ENCODE measurements at places on chromosomes 11 and 22.

- no peak for DNase-seq
- no peaks in the 10 kb centered on the region for H3K36me3 ChIP-seq
- no peak overlapping the region for H3K27ac ChIP-seq
- H3K27me3 ChIP-seq = peaks cover 7% of the 10 kb centered on the region
- no peak overlapping the region for H3K4me3 ChIP-seq
Observed at GRCh38 chr11:12212174-12212820, 101.9 kb downstream of the MICAL2 start.

GRCh38 chr11:126978165-126978564 lies 22.4 kb downstream of the KIRREL3 start:
- H3K36me3 ChIP-seq = no peaks in the 10 kb centered on the region
- no peak for DNase-seq
- H3K27ac ChIP-seq = no peak overlapping the region
- no peak overlapping the region for H3K4me3 ChIP-seq
- H3K27me3 ChIP-seq = peaks cover 2% of the 10 kb centered on the region

DNA sequence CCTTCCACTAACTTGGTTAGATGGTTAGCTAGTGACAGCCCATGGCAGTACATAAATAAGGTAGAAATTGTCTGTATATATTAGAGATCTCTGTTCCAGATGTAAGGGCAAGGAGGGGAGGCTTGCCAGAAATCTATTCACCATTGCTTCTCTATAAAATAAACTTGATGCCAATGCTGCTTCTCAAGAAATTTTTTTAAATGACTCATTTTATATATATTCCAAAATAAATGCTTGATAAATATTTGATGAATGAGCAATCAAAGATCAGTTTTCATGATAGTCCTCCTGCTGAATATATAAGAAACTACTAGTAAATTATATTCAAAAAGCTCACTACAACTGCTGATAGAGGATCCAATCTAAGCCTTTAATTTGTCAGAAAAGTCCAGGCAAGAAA lies 710.6 kb upstream of the CCDC179 start:
- H3K4me3 ChIP-seq = no peak overlapping the region
- no peaks in the 10 kb centered on the region for H3K27me3 ChIP-seq
- H3K27ac ChIP-seq = no peak overlapping the region
- DNase-seq = no peak
- no peaks in the 10 kb centered on the region for H3K36me3 ChIP-seq

DNA sequence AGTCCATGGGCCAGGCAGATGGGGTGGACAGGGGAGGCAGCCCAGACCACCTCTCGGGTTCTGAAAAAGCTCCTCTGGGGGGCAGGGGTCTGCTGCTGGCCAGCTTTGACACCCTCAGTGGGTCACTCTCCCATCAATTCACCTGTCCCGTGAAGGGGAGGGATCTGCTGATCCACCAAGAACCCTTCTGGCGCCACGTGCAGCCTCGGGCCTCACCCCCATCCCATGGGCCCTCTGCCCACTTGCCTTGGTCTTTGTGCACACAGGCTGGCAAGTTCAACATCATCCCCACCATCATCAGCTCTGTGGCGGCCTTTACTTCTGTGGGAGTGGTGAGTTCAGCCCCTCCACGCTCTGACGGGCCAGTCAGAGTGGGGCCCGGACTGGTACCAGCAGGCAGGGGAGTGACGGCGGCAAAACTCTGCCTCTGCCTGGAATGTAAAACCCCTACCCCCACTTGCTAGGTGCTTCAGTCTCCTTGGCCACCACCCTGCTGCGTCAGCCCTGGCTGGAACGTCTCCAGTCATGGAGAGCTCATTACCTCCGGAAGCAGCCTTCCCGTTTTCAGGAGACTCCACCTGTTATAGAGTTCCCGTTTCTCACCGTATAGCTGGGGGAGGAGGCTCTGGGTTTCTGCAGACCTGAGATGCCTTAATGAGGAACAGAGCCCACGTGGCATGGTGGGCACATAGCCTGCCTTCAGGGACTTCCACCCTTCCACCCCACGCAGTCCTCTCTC lies 12.7 kb downstream of the PRG3 start:
- no peak for DNase-seq
- no peaks in the 10 kb centered on the region for H3K36me3 ChIP-seq

- peaks cover 2% of the 10 kb centered on the region for H3K27me3 ChIP-seq
- no peak overlapping the region for H3K27ac ChIP-seq
- no peak overlapping the region for H3K4me3 ChIP-seq
- H3K36me3 ChIP-seq = peaks cover 13% of the 10 kb centered on the region
- peak; percentile 29 for DNase-seq
- H3K4me1 ChIP-seq = peaks cover 13% of the 10 kb centered on the region
Observed at GRCh38 chr11:76120513-76121101, 85.7 kb downstream of the WNT11 start.

DNA sequence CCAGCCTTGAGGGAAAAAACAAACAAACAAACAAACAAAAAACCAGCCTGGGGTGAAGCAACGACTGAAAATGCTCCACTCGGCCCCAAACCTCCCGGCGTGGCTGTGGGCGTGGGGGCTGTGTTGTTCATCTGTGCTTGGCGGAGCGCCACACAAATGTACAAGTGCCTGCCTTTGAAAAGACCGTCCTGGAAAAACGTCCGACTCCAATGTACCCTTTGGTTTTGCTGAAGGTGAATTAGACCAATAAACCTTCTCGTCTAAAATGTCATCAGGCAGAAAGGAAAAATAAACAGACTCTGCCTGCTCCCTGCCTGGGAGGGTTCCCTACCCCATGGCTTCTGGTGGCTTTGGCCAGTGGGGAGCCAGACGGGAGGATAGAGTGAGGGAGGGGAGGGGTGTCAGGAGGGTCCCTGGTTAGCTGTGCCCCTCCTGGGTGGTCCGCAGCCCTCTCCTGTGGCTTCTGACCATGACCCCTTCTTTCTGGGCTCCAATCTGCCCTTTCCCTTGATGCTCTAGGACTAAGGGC lies 93.9 kb downstream of the TRMU start:
- no peaks in the 10 kb centered on the region for H3K36me3 ChIP-seq
- H3K27me3 ChIP-seq = no peaks in the 10 kb centered on the region
- DNase-seq = no peak
- H3K27ac ChIP-seq = no peak overlapping the region

DNA sequence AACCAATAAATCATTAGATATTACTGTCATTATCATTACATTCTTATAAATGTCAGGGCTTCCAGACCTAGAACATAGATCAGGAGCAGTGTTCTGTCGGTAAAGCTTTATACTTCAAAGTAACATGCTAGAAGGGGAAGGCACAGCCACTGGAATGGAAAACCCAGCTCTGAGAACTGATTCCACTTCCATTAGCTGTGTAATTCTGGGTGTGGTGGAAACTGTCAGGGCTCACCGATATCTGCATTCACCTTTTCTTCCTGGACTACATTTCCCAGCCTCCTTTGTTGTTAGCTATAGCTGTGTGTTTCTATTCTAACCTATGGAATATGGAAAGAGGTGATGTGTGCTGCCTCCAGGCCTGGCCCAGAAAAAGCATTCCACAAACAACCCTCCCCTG lies 585.8 kb downstream of the BUD13 start:
- DNase-seq = no peak
- H3K27ac ChIP-seq = no peak overlapping the region
- H3K4me3 ChIP-seq = no peak overlapping the region
- H3K36me3 ChIP-seq = no peaks in the 10 kb centered on the region
- peaks cover 4% of the 10 kb centered on the region for H3K27me3 ChIP-seq

- H3K4me1 ChIP-seq = peaks cover 17% of the 10 kb centered on the region
- no peak overlapping the region for H3K4me3 ChIP-seq
- peaks cover 3% of the 10 kb centered on the region for H3K27me3 ChIP-seq
- no peak for DNase-seq
- no peaks in the 10 kb centered on the region for H3K36me3 ChIP-seq
Observed at GRCh38 chr11:4642043-4642442, 1.7 kb upstream of the OR51E1 start.

DNA sequence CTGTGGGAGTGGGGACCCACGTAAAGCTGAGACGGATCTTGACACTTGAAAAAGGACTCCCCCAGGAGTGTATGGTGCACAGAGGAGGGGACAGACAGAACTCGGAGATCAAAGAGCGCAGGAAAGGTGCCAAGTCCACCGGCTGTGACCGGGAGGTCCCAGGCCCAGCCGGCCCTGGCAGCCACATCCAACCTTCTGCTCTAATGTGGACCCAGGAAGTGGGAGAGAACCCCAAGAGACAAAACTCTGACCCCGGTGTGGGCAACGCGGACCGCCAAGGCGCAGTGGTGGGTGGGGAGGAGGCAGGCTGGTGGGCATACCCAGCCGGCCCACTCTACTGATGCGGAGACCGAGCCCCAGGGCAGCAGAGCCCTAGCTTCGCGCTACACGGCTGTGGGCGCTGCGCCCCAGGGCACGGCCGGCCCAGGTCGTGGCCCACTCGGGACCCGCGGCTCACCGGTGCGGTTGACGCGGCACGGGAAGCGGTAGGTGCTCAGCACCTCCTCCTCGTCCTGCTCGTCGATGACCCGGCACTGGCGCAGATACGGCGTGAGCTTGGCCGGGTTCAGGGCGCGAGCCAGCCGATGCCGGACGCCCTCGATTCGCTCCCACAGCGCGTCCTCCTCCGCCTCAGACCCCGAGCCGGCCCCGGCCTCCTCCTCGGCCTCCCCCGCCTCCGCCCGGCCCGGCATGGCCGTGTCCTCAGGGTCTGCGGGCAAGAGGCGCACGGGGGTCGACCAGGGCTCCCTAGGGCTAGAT lies 527 bp downstream of the CARD10 start:
- peaks cover 10% of the 10 kb centered on the region for H3K27me3 ChIP-seq
- peaks cover 12% of the 10 kb centered on the region for H3K36me3 ChIP-seq
- DNase-seq = peak; percentile 43
- H3K4me1 ChIP-seq = peaks cover 7% of the 10 kb centered on the region
- H3K27ac ChIP-seq = peak overlapping the region; percentile 33
- H3K4me3 ChIP-seq = peak overlapping the region; percentile 92

GRCh38 chr11:34068111-34068510 lies 16.6 kb downstream of the CAPRIN1 start:
- peaks cover 8% of the 10 kb centered on the region for H3K36me3 ChIP-seq
- H3K27me3 ChIP-seq = peaks cover 3% of the 10 kb centered on the region
- DNase-seq = no peak
- no peak overlapping the region for H3K4me3 ChIP-seq

GRCh38 chr11:35327829-35328228 lies 91.5 kb downstream of the SLC1A2 start:
- H3K4me1 ChIP-seq = no peaks in the 10 kb centered on the region
- no peak overlapping the region for H3K4me3 ChIP-seq
- no peak for DNase-seq
- H3K27ac ChIP-seq = no peak overlapping the region
- no peaks in the 10 kb centered on the region for H3K36me3 ChIP-seq

DNA sequence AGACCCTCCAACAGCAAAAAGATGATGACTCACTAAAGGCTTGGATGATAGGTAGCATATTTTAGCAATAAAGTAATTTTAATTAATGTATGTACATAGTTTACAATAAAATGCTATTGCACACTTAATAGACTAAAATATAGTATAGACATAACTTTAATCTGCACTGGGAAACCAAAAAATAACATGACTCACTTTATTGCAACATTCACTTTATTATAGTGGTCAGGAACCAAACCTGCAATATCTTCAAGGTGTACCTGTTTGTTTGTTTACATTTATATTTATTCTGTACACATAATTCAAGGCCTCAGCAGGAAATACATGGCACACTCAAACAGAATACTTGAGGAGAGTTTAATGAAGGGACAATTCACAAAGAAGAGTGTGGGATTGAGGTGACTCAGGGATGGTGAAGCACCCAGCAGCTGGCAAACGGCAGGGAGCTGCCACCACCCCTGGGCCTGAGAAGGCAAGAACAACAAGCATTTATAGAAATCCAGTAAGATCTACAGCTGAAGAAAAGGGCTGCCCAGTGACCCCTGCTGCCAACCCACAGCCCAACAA lies 51.5 kb upstream of the POU2AF2 start:
- no peaks in the 10 kb centered on the region for H3K36me3 ChIP-seq
- no peak overlapping the region for H3K4me3 ChIP-seq
- DNase-seq = no peak
- H3K27me3 ChIP-seq = no peaks in the 10 kb centered on the region
- H3K4me1 ChIP-seq = no peaks in the 10 kb centered on the region
- no peak overlapping the region for H3K27ac ChIP-seq

- H3K4me3 ChIP-seq = no peak overlapping the region
- H3K27ac ChIP-seq = no peak overlapping the region
- H3K36me3 ChIP-seq = no peaks in the 10 kb centered on the region
- DNase-seq = no peak
- no peaks in the 10 kb centered on the region for H3K27me3 ChIP-seq
Observed at GRCh38 chr11:29027436-29027835, 919.2 kb downstream of the METTL15 start.

DNA sequence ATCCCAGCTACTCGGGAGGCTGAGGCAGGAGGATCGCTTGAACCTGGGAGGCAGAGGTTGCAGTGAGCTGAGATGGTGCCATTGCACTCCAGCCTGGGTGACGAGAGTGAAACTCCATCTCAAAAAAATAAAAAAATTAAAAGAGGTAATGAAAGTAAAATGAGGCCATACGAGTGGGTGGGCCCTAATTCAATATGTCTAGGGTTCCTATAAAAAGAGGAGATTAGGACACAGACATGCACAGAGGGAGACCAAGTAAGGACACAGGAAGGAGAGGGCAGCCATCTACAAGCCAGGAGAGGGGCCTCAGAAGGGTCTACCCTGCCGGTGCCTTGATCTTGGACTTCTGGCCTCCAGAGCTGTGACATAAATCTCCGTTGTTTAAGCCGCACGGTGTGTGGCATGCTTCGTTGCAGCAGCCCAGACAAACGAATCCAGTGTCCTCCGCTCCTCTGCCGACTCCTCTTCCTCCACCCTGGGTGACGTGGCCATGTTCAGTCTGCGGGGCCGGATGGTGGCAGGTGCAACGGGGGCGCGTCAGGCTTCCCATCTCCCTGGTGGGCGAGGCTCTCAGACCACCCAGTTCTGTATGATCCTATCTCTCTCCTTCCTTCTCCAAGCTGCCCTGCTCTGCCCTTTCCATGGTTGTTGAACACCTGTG lies 51.6 kb upstream of the PARVG start:
- H3K4me1 ChIP-seq = peaks cover 7% of the 10 kb centered on the region
- H3K36me3 ChIP-seq = peaks cover 59% of the 10 kb centered on the region
- no peak overlapping the region for H3K4me3 ChIP-seq
- no peak overlapping the region for H3K27ac ChIP-seq

DNA sequence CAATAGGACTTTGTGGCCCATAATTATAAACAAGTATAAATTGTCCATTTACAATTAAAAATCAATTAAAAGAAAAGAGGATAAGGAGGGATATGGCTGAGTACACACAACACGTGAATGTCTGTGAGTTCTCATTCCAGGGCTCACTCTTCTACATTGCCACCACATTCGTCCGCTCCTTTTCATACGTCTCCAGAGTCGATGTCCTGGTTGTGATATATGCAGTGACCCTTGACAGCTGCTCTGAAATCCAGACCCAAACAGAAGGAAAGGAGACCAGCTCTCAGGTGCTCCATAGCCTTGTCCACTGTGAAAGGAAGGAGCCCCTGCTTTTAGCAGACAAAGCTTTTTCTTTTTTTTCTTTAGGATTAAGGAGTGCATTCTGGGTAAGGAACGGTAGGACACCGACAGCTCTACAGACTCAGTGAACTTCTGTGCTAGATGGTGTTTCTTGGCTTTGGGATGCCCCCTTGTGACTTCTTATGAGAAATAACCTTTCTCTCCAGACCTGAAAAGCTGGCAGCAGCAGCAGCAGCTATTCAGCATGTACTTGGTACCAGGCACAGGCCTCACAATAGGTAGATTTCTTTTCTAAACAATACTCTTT lies 19.7 kb upstream of the DNAJB13 start:
- no peaks in the 10 kb centered on the region for H3K4me1 ChIP-seq
- H3K36me3 ChIP-seq = peaks cover 15% of the 10 kb centered on the region
- DNase-seq = peak; percentile 31
- H3K27ac ChIP-seq = no peak overlapping the region
- H3K4me3 ChIP-seq = no peak overlapping the region
- no peaks in the 10 kb centered on the region for H3K27me3 ChIP-seq

Measured in endothelial cell (in vitro differentiated cells).